ENCODE measurements at places on chromosomes 7 and 10. TPM values are rescaled to one million over a fixed set of nuclear protein-coding genes. Genes with fewer than 3 reads are reported as not detected.

SEM1 gene
- total RNA-seq = 45.4 TPM

DNAH11 gene
- total RNA-seq = 2.3 TPM

EGFR gene
- 61.3 TPM for total RNA-seq

CDHR3 gene
- total RNA-seq = 7.1 TPM

PTF1A gene
- total RNA-seq = not detected

SLC26A5 gene
- 1.2 TPM for total RNA-seq

HPS1 gene
- total RNA-seq = 63.3 TPM

LHPP gene
- 16.6 TPM for total RNA-seq

DNA sequence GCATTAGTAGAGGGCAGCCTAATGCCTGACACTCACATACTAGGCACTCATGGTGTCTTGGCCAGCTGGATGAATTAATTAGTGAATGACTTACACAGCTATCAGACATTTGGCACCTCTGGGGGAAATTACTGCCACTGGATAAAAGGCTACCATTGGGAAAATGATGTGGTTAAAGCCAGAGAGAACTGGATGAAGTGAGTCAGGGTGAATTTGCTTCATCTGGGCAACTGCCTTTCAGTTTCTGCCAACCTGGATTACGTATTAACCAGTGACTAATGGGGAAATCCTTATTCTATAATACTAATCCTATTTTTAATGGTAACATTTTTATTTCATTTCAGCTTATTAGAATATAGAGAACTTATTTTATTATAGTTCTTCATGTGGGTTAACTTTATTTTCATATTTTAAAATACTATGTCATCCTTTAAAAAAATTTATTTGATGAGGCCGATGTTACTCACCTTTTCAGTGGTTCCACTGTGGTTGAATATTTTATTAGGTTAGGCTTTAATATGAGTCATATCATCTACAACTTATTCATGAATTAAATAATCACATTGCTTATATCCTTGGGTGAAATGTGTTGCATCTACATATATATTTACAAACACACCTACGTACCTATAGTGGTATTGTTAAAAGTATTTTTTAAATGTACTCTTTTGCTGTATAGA lies 85.6 kb upstream of the CAPZA2 start:
- DNase-seq = no peak
- peaks cover 8% of the 10 kb centered on the region for H3K36me3 ChIP-seq
- no peak overlapping the region for H3K4me3 ChIP-seq

GRCh38 chr7:51430480-51431086 lies 114.0 kb upstream of the COBL start:
- H3K4me3 ChIP-seq = peak overlapping the region; percentile 37
- peak; percentile 79 for DNase-seq
- H3K4me1 ChIP-seq = no peaks in the 10 kb centered on the region
- H3K27me3 ChIP-seq = no peaks in the 10 kb centered on the region

- H3K4me1 ChIP-seq = no peaks in the 10 kb centered on the region
- H3K27ac ChIP-seq = no peak overlapping the region
- no peaks in the 10 kb centered on the region for H3K36me3 ChIP-seq
- no peaks in the 10 kb centered on the region for H3K27me3 ChIP-seq
Observed at GRCh38 chr10:113967126-113967525, 76.5 kb upstream of the ADRB1 start.

DNA sequence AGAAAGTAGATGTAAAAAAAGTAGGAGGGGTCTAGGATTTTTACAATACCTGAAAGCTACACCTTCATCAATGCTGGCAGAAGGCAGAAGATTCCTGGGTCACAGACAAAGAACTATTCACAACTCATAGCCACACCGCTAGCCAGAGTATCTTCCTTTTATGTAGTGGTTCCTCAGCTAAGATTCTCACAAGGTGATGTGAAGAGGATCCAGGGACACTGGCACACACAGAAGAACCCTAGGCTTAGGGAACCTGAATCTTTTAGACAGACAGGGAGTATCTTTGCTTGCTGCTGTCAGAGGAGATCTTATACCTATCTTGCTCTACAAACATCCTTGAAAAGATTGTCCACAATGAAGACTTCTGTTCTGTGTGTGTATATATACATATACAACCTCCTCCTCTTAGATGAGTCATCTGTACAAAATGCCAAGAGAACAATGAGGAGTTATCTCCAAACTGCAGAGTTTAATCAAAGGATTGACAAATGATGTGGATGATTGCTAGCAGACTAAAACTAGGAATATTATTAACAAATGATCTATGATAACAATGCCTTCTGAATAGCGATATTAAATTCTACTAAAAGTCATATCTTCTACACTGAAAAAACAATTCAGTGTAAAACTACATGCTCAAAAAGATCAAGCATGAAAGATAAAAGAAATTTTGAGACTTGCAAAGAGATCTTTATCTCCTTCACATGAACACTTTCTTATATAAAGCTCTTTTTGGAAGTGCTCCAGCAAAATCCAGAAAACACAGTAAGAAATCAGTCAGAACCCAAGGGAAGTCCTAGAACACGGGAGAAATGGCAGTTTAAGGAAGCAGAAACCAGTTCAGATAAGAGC lies 409.3 kb downstream of the PARD3 start:
- no peak overlapping the region for H3K27ac ChIP-seq
- H3K36me3 ChIP-seq = no peaks in the 10 kb centered on the region
- no peak overlapping the region for H3K4me3 ChIP-seq
- no peaks in the 10 kb centered on the region for H3K27me3 ChIP-seq
- H3K4me1 ChIP-seq = no peaks in the 10 kb centered on the region
- no peak for DNase-seq

DNA sequence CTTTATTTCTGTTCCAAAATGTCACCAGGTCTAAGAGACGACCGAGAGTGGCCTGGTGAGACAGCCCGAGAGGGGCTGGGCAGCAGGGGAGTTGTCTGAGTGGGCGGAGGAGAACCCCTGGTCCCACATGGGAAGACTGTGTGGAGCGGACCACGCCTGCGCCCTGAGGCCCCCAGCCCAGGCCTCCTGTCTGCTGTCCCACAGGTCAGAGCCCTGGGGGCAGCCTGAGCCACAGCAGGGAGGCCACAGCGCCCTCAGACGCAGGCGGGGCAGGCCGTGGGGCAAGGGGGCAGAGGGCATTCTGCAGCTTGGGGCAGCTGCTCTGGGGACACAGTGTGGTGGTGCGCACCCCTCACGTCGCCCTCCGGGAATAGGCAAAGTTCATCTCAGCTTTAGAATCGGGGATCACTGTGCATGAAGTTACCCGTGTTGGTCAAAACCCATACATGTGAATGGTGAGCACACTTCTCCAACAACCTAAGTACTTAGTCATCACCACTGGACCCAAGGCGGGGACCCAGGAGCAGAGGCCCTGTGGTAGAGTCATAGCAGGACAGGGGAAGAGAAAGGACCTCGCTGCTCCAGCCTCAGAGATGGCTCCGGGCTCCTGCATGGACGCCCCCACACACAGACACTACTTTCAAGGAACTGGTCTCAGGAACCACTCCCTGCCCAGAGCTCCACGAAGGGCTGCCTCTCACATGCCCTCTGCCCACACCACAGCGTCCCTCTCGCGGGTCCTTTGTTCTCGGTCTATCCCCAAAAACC lies 214.7 kb downstream of the ELFN1 start:
- peaks cover 15% of the 10 kb centered on the region for H3K36me3 ChIP-seq
- H3K4me1 ChIP-seq = no peaks in the 10 kb centered on the region
- DNase-seq = no peak
- H3K27ac ChIP-seq = no peak overlapping the region
- no peaks in the 10 kb centered on the region for H3K27me3 ChIP-seq

GRCh38 chr10:96339956-96340904 lies 18.6 kb downstream of the OPALIN start:
- H3K27me3 ChIP-seq = no peaks in the 10 kb centered on the region
- no peak overlapping the region for H3K4me3 ChIP-seq
- H3K36me3 ChIP-seq = no peaks in the 10 kb centered on the region
- peak; percentile 54 for DNase-seq

- H3K4me3 ChIP-seq = no peak overlapping the region
- no peaks in the 10 kb centered on the region for H3K4me1 ChIP-seq
- H3K27ac ChIP-seq = no peak overlapping the region
- DNase-seq = peak; percentile 71
- no peaks in the 10 kb centered on the region for H3K27me3 ChIP-seq
Observed at GRCh38 chr7:101315336-101315735, 6.3 kb downstream of the IFT22 start.

GRCh38 chr7:51226916-51227535 lies 89.6 kb downstream of the COBL start:
- no peaks in the 10 kb centered on the region for H3K36me3 ChIP-seq
- peaks cover 12% of the 10 kb centered on the region for H3K4me1 ChIP-seq
- no peak overlapping the region for H3K4me3 ChIP-seq
- no peak overlapping the region for H3K27ac ChIP-seq
- no peaks in the 10 kb centered on the region for H3K27me3 ChIP-seq

DNA sequence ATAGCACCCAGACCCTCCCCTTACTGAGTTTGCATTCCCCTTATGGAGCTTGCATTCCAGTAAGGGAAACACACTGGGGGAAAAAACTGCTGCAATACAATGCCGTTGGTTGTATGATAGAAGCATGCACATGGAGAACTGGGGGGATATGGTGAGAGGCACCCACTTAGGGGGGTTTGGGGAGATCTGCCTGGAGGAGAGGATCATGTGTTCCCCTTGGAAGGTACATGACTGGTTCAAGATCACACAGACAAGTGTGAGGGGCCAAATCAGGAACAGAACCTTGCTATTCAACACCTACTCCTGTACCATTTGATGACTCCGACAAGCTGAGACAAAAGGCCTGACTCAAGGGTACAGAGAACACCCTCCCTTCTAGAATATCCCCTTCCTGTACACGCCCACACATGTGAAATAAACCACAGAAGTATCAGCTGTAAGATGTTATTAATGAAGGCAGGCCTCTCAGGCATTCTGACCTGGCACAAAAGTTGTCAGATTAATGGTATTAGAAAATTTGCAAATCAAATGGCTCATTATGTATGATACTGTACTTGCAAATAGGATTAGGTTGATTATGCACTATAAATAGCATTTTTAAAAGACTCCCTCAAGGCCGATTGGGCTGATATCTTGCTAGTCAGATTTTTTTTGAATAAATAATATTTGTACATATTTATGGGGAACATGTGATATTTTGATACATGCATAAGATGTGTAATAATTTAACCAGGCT lies 122.2 kb downstream of the NPY start:
- H3K4me3 ChIP-seq = no peak overlapping the region
- H3K27ac ChIP-seq = no peak overlapping the region
- no peaks in the 10 kb centered on the region for H3K4me1 ChIP-seq
- no peak for DNase-seq

All from kidney (tissue), 22 donors.